ENCODE measurements at places on chromosomes 1 and 21. TPM values are rescaled to one million over a fixed set of nuclear protein-coding genes. Genes with fewer than 3 reads are reported as not detected.

DNA sequence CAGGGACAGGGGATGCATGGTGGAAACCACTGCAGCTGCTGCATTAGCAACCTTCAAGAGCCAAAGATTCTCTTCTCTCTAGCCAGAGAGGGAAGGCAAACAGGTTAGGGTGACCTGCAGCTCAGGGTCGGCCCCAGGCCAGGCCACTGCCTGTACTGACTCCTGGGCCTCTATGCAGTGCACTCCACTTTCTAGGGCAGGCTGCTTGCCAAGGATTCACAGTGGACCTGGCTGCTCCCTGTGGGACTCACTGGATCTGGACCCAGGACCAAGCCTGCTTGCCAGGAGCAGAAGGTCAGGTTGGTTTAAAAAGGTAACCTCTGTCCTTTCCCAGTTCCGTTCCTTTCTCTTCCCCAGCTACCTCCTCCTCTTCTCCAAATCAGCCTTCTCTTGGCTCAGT is 52.4 kb downstream of the HIVEP3 start:
- H3K4me3 ChIP-seq = no peak overlapping the region
- H3K27ac ChIP-seq = no peak overlapping the region
- H3K4me1 ChIP-seq = peaks cover 41% of the 10 kb centered on the region
- H3K36me3 ChIP-seq = peaks cover 9% of the 10 kb centered on the region

DNA sequence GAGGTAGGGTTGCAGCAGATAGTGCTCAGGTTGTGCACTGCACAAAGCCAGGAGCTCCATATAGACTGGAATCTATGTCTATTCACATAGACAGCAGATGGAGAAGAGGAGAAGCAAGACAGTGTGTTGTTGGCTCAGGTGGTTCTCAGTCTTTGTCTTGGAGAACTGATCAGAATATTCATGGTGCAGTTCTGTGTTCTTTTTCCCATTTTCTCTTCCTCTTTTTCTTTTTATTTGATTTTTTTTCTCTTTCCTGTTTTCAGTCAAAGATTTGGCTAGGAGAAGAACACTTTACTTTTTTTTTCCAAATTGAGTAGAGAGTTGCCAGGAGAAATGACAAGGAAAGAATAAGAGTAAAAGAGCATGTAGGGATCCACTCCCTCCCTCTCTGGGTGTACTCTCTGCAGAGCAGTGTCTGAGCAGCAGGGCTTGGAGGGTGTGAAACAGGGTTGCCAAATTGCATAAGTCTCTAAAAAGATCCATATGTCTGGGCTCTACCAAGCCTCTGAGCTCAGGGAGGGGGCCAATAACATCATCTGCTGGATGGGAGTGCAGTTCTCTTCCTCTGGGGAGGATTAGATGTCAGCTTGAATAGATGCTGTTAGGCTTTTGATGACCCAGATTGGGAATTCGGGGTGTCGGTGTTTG is 8.7 kb upstream of the CD34 start:
- H3K27ac ChIP-seq = no peak overlapping the region
- no peak overlapping the region for H3K4me3 ChIP-seq
- no peaks in the 10 kb centered on the region for H3K4me1 ChIP-seq

The C1orf216 gene
- total RNA-seq = 5.7 TPM

- H3K27ac ChIP-seq = peak overlapping the region; percentile 98
- peaks cover 2% of the 10 kb centered on the region for H3K36me3 ChIP-seq
- peaks cover 35% of the 10 kb centered on the region for H3K4me1 ChIP-seq
- no peaks in the 10 kb centered on the region for H3K27me3 ChIP-seq
- H3K4me3 ChIP-seq = peak overlapping the region; percentile 82
- peak; percentile 54 for DNase-seq
These were observed 20.9 kb upstream of the NCMAP start for GRCh38 chr1:24535021-24535424.

The TRIM67 gene
- not detected for total RNA-seq

The BNIPL gene
- 0.42 TPM for total RNA-seq

DNA sequence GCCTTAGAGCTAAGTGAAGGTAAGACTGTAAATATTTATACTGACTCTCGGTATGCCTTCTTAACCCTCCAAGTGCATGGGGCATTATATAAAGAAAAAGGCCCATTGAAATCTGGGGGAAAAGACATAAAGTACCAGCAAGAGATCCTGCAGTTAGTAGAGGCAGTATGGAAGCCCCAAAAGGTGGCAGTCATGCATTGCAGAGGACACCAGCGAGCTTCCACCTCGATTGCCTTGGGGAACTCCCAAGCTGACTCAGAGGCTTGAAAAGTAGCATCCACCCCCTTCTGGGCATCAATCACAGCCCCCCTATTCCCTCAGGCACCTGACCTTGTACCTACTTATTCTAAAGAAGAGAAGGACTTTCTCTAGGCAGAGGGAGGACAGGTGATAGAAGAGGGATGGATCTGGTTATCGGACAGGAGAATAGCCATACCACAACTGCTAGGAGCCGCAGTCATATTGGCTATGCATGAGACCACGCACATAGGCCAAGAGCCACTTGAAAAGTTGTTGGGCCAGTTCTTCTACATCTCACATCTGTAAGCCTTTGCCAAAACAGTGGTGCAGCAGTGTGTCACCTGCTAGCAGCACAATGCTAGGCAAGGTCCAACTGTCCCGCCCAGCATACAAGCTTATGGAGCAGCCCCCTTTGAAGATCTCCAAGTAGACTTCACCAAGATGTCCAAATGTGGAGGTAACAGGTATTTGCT is 19.4 kb downstream of the PLA2G2F start:
- no peaks in the 10 kb centered on the region for H3K27me3 ChIP-seq
- H3K36me3 ChIP-seq = peaks cover 2% of the 10 kb centered on the region
- no peak for DNase-seq

The LCE1C gene
- total RNA-seq = not detected

DNA sequence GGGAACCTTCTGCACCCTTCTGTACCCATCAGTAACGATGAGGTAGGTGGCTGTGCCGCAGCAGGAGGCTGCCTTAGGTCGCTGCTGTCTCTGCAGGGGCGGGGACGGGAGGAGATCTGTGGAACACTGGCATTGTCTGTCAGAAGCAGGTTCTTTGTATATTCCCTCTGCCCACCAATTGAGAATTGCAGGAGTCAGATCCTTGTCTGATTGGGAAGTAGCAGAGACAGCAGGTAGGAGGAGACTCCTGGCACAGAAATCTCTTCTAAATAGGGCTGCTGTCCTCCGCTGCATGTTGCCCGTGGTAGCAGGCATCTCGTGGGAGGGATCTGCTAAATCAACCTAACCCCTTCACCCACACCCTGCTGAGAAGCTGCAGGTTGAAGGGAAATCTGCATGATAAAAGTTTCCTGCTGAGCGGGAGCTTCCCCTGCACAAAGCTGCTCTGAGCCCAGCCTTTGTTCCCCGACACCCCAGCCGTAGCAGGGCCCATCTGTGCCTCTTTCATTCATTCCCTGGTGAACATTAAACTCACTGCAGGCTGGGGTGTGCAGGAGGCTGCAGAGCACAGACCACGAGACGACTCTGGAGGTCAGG is 15.9 kb downstream of the SARS1 start:
- H3K27me3 ChIP-seq = no peaks in the 10 kb centered on the region
- DNase-seq = no peak
- peaks cover 5% of the 10 kb centered on the region for H3K36me3 ChIP-seq
- peak overlapping the region; percentile 6 for H3K27ac ChIP-seq
- H3K4me3 ChIP-seq = no peak overlapping the region
- H3K4me1 ChIP-seq = peaks cover 14% of the 10 kb centered on the region

The TAL1 gene
- 44.2 TPM for total RNA-seq

- no peaks in the 10 kb centered on the region for H3K27me3 ChIP-seq
- no peak overlapping the region for H3K4me3 ChIP-seq
- peaks cover 5% of the 10 kb centered on the region for H3K4me1 ChIP-seq
- H3K27ac ChIP-seq = no peak overlapping the region
- H3K36me3 ChIP-seq = peaks cover 2% of the 10 kb centered on the region
- no peak for DNase-seq
These were observed 13.6 kb downstream of the TUFT1 start for GRCh38 chr1:151553659-151554058.

DNA sequence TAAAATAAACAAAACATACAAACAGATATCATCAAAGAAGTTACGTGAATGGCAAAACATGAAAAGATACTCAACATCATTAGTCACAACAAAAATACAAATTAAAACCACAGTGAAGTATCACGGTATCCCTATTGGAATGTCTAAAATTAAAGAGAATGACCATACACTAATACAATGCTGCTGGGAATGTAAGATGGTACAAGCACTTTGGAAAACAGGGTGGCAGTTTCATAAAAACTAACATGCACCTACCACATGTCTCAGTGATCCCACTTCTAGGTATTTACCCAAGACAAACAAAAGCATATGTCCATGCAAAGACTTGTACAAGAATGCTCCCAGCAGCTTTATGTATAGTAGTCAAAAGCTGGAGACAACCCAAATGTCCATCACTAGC is 69.1 kb downstream of the HSF2BP start:
- H3K27me3 ChIP-seq = peaks cover 40% of the 10 kb centered on the region
- H3K36me3 ChIP-seq = peaks cover 6% of the 10 kb centered on the region
- H3K4me3 ChIP-seq = no peak overlapping the region
- H3K4me1 ChIP-seq = peaks cover 3% of the 10 kb centered on the region

The TMPRSS15 gene
- not detected for total RNA-seq

- H3K27me3 ChIP-seq = no peaks in the 10 kb centered on the region
- peak; percentile 48 for DNase-seq
- peak overlapping the region; percentile 2 for H3K27ac ChIP-seq
- H3K36me3 ChIP-seq = peaks cover 3% of the 10 kb centered on the region
- H3K4me3 ChIP-seq = peak overlapping the region; percentile 62
These were observed 7.0 kb upstream of the TNFRSF1B start for GRCh38 chr1:12159816-12160215.

DNA sequence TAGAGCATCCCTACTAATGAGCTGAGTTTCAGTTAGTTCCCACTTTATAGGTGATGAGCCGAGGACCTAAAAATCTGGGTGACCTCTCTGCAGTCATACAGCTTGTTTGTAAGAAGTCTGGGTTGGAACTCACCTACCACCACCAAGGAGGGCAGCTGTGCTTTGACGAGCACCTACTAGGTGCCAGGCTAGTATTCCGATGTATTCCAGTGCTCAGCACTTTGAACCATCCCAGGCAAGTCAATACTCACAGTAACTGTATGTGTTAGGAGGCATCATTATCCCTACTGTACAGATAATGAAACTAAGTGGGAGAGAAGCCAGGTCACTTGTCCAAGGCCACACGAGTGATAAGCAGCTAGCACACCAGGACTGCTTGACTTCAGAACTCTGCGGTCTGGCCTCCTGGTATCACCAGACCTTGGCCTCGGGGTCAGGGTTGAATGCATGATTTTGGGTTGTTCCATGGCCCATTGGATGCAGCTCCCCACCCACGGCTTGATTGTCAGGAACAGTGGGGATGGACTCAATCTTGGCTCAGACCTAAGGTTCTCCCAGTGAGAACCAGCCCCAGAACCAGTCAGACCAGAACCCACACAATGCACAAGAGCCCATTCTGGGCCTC is 20.7 kb downstream of the ECE1 start:
- H3K27me3 ChIP-seq = no peaks in the 10 kb centered on the region
- H3K36me3 ChIP-seq = peaks cover 4% of the 10 kb centered on the region
- H3K4me1 ChIP-seq = peaks cover 19% of the 10 kb centered on the region

GRCh38 chr1:172885411-172885810 is 165.3 kb downstream of the TNFSF18 start:
- no peak for DNase-seq
- H3K27ac ChIP-seq = no peak overlapping the region
- H3K4me1 ChIP-seq = peaks cover 10% of the 10 kb centered on the region

The DENND2D gene
- 62.4 TPM for total RNA-seq

DNA sequence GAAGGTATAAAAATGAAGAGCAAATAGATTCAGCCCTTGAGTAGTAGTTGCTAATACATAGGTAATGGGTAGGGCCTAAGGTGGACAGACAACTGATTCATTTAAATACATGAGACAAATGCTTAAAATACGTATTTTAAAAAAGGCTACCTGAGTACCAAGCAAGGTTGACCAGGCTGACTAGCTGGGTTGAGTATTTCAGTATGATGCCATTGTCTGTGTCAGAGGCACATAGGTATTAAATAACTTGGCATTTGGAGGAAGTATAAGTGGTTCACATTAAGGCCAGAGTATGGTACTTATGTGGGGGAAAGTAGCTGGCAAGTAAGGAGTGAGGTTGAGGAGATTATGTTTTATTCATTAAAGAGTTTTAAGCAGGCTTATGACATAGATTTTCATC is 19.4 kb downstream of the NEK7 start:
- H3K27ac ChIP-seq = peak overlapping the region; percentile 98
- peaks cover 68% of the 10 kb centered on the region for H3K4me1 ChIP-seq
- DNase-seq = no peak

- peaks cover 3% of the 10 kb centered on the region for H3K36me3 ChIP-seq
- peak overlapping the region; percentile 85 for H3K4me3 ChIP-seq
- H3K27ac ChIP-seq = peak overlapping the region; percentile 100
- H3K4me1 ChIP-seq = peaks cover 58% of the 10 kb centered on the region
These were observed 2.5 kb upstream of the TRAPPC3 start for GRCh38 chr1:36151845-36152203.

DNA sequence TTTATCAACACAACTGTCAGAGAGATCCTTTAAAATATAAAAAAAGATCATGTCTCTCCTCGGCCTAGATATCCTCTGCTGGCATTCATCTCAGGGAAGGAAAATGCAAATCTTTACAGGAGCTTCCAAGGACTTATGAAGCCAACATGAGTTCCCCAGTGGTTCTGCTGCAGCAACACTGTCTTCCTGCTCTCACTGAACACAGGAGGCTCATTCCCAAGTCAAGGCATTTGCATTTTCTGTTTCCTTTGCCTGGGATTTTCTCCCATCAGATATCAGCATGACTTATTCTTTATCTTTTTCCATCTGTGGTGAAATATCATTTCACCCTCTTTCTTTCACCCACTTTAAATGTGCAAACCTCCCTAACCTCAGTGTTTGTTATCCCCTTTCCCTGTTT is 513.8 kb upstream of the ZP4 start:
- DNase-seq = no peak
- no peaks in the 10 kb centered on the region for H3K27me3 ChIP-seq
- H3K4me1 ChIP-seq = no peaks in the 10 kb centered on the region

DNA sequence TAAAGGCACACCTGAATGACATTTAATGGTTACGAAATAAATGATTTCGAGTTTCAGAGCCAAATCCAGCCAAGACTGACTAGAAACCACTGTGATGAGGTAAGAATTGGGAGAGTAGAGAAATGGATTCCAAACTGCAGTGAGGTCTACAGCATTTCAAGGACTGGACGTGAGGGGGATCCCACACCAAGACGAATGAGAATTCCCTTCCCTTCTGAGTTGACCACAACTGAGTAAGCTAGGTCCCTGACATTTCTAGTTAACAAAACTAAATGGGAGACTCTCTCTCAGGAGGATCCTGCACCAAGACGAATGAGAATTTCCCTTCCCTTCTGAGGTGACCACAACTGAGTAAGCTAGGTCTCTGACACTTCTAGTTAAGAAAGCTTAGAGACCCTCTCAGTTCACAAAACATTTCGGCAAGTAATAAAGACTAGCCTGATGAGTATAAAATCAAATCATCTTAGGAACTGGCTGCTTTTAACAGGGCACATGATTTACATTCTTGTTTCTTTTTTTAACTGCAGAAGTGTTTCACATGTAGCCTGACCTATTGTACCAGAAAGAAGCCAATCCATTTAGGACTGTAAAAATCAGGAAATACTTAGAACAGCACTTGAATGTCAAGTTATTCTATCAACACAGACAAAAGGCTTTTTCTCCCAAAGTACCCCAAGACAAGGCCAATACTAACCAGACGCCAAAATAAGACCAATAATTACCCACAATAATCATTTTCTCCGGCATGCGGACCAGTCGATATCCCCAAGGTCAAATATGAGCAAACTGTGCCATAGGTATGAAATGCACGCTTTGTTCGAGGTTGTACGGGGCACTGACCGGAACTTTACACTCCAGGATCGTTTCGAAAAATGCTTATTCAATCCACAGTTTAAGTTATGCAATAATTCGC is 1.4 kb upstream of the SPATA1 start:
- peaks cover 5% of the 10 kb centered on the region for H3K36me3 ChIP-seq
- H3K4me3 ChIP-seq = peak overlapping the region; percentile 98
- peak overlapping the region; percentile 98 for H3K27ac ChIP-seq

GRCh38 chr1:242427519-242427918 is 97.0 kb downstream of the PLD5 start:
- no peak for DNase-seq
- H3K27me3 ChIP-seq = peaks cover 15% of the 10 kb centered on the region
- H3K4me3 ChIP-seq = no peak overlapping the region
- no peaks in the 10 kb centered on the region for H3K36me3 ChIP-seq

All from T-helper 17 cell (primary cell).